ENCODE measurements at places on chromosomes 5 and 9.
A peak's percentile ranks its signal among the peaks of the same experiment; 100 is the strongest.

- no peak for DNase-seq
These were observed 34.2 kb upstream of the MIER3 start for GRCh38 chr5:56985936-56986625.

DNA sequence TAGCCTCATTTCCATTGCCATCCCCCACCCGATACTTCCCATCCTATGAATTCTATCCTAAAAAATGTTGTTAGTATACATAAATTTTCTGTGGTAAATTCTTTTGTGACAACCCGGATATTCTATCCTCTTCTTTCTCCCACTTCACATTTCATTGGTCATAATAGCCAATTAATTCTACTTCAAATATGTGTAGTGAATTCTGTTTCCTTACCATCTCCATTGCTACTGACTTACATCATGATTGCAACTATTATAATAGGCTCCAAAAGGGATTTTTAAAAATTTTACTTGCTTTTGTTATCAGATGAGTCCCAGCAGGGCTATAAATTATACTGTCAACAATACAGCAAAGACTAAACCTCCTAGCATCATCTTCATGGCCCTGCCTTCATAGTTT, 1326.8 kb downstream of the PTPRD start:
- no peak for DNase-seq

DNA sequence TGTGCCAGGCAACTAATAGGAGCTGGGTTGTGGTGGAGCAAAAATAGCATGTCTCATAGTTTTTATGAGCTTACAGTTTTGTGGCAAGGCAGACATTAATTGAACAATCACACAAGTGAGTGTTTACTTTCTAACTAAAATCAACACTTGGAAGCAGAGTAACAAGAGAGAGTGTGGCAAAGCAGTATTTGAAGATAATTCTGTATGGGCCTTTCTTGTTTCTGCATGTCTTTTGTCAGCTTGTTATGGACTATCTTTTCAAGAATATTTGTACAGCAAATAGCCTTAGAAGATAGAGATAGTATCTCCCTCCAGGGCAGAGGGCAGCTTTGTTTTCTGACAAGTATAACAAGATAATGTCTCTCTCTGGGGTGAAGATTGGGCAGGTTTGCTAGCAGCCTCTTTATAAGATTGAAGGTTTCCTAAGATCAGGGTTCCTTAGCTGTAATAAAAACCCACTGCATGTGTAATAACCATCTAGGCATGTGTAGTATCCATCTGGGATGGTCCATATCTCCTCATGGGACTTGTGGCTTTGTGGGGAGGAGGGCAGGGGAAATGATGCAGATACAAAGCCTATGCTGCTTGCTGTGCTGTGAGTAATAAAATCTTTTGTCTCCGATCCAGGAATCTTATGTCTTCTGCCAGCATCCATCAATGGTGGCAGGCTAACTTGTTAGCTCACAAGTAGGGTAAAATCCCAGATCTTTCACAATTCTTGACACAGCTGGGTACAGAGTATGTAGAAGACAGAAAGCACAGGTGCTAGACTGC, 479.9 kb downstream of the KDM4C start:
- DNase-seq, result no peak

GRCh38 chr9:14156046-14156445, 157.9 kb downstream of the NFIB start:
- DNase-seq, result no peak

- no peak for DNase-seq
These were observed 153.7 kb downstream of the NR2F1-AS1 start for GRCh38 chr5:93427316-93427715.

- no peak for DNase-seq
These were observed 381.5 kb upstream of the MPDZ start for GRCh38 chr9:13661014-13661413.

- no peak for DNase-seq
These were observed 348.9 kb upstream of the ISL1 start for GRCh38 chr5:51034222-51034901.

- no peak for DNase-seq
These were observed 231.3 kb downstream of the ATPSCKMT start for GRCh38 chr5:10018201-10019069.

DNA sequence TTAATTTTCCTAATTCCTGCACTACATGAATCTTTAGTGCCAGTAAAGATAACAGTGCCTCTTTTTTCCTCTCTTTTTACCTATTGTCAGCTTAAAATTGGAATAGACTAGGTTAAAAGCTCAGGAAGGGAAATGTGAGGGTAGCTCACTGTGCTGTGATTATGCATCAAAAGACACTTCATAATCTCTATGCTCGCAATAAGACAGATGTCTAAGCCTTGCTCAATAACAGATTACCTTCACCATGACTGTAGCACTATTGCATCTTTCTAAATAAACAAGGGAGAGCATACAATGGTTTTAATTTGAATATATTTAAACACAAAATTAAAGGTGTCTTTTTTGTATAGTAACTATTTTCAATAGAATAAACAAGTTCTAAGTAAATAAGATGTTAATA, 130.1 kb downstream of the FBN2 start:
- no peak for DNase-seq

DNA sequence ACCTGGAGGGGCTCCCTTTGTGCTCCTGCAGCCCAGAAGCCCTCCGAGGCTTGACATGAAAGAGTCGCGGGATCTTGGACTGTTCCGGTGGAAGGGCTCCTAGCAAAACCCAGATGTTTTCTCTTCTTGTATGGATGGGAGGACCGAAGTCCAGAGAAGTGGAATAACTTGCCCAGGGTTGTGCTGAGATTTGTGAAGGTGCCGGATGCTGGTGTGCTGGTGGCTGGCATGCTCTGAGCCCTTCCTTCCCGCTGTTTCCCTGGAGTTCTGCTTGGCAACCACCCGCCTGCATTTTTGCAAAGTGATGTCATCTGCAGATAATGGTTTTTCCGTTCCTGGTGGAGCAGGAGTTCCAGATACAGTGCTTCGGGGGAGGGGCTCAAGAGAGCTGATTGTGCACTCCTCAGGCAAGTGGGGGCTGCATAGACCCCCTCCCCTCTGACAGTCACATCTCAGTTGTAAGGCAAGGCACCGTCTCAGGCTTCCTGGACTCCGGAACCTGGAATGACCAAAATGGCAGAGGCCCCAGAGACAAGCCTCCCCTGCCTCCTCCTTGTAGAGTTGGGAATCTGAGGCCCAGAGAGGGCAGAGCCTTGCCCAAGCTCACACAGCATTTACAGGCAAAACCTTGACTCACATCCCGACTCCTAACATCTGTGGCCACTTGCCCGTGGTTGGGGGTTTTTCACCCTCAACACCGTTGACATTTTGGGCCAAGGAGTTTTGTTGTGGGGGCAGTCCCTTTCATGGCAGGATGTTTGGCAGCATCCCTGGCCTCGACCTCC, 157.0 kb downstream of the RGS3 start:
- no peak for DNase-seq

DNA sequence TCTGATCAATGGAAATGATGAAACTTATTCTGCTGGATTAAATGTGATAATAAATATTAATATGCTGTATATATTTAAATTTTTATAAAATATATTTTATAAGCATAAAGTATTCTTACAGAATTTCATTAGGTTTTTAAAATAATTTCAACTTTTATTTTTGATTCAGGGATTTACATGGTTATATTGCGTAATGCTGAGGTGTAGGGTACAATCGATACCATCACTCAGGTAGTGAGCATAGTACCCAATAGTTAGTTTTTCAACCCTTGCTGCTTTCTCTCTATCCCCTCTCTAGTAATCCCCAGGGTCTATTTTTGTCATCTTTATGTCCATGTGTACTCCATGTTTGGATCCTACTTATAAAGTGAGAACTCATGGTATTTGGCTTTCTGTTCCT, 5.7 kb downstream of the TLR4 start:
- no peak for DNase-seq

- peak; percentile 63 for DNase-seq
These were observed 386.8 kb downstream of the TRIM36 start for GRCh38 chr5:114782869-114783268.

- DNase-seq, result no peak
These were observed 2.0 kb downstream of the CLIC3 start for GRCh38 chr9:136994180-136994887.

GRCh38 chr9:32424616-32425015, 40.2 kb downstream of the ACO1 start:
- DNase-seq, result no peak

DNA sequence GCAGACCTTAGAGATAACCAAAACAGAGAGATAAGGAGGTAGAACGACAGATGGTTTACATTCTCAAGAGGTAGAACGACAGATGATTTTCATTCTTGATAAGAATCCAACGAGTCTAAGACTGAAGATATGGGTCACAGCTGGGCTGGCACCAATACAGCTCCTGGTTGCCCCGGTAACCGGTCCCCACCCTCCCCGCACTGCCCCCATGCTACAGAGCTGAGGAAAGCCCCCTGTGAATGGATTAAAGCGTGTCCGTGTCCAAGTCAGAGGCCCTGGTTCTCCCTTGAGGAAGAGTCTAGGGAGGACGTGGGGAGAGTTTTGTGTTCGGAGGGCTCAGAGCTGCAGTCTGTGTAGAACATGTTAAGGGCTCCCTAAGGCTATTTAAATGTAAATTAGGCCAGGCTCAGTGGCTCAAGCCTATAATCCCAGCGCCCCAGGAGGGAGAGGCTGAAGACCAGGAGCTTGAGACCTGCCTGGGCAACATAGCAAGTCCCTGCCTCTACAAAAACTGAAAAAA, 8.1 kb downstream of the IDNK start:
- DNase-seq, result no peak

GRCh38 chr9:752681-753200, 88.8 kb upstream of the DMRT1 start:
- DNase-seq, result no peak

DNA sequence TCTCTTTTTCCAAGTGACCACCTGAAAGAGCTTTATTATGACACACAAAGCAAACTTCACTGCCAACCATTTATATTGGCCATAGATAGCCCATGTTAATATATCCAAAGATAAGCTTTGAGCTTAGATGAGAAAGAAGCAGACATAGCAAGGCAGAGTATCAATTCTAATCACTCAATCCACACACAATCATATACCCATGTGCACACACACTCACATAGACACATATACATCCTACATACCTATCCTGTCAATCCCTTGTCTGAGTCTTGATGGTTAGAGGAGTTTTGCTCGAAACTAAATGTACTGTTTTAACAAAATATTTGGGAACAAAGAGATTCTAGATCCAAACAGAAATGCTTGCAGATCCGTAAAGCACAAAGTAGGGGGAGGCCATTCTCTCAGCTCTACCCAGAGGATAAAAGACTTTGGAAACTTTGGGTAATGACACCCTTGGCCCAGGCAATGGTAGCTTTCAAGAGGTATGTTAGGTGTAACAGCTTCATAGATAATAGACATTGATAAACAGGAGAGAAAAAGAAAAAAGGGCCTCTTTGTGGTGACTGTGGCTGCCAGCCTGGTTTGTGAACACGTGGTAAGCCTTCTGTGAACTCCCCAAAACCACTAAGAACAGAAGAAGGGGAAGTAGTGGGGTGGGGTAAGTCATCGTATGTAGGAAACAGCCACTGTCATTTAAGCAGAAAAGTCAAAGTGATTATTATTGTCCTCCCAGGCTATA, 121.6 kb downstream of the TLR4 start:
- DNase-seq, result no peak

GRCh38 chr5:178325679-178326373, 93.2 kb upstream of the PHYKPL start:
- DNase-seq, result no peak

GRCh38 chr9:109020581-109021511, 7.5 kb upstream of the CTNNAL1 start:
- DNase-seq, result no peak

DNA sequence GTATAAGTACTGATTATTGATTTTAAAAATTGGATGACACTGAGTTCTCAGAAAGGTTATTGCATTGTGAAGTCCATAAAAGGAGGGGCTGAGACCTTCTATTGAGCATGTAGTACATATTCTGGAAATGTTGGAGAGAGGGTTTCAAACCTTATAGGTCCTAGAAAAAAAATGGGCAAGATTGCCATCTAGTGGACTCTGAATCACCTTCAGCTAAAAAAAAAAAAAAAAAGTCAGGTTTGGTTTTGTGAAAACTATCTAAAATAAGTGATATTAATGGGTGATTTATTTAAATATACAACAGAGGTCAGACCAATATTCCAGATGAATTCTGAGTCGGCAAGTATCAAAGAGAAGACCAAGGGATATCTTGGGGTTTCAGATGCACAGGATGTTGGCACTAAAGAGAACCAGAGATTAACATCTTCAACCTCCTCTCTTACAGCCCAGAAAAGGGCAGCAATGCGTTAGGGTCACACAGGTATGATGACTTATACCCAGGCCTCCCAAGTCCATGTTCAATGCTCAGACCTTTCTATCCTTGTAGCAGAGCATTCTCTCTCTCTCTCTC, 109.8 kb upstream of the NMUR2 start:
- DNase-seq, result no peak

DNA sequence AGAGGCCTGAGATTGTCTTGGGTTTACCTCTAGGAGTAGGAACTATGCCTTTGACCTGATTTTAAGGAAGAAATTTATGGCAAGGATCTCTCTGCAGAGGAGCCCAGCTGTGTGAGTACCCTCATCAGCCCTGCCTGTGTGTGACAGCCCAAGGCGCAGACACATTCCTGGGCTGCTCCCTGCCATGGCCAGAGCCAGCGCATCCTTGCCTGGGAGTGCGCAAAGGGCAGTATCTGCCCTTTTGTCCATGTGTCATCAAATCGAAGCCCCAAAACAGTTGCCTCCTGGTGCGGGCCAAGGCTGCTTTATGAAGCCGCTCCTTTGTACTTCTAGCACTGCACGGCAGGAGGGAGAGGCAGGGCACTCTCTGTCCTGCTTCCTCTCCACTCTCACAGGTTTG, 51.9 kb downstream of the PRRT1B start:
- no peak for DNase-seq

DNA sequence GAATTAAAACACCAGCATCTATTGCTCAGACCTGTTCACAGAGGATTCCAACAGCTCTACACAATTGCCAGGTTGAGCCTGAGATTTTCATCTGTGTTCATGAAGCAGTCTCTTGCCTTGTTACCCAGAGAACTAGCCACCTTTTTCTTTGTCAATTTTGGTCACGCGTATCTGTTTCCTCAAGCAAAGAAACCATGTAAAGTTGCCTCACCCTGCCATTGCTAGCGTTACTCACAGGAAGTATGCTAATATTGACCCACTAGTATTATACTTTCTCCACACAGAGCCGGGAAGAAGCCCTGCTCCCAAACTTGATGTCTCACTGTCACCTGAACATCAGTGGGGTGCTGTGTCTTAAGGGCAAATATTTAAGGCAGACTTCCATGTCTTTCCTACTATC, 168.5 kb downstream of the PLPPR1 start:
- DNase-seq, result no peak

GRCh38 chr9:38432922-38433510, 8.8 kb upstream of the IGFBPL1 start:
- no peak for DNase-seq
